ENCODE measurements at places on chromosomes 7 and 10.

- DNase-seq, result no peak
These were observed 44.1 kb upstream of the LAMB1 start for GRCh38 chr7:108046952-108047506.

DNA sequence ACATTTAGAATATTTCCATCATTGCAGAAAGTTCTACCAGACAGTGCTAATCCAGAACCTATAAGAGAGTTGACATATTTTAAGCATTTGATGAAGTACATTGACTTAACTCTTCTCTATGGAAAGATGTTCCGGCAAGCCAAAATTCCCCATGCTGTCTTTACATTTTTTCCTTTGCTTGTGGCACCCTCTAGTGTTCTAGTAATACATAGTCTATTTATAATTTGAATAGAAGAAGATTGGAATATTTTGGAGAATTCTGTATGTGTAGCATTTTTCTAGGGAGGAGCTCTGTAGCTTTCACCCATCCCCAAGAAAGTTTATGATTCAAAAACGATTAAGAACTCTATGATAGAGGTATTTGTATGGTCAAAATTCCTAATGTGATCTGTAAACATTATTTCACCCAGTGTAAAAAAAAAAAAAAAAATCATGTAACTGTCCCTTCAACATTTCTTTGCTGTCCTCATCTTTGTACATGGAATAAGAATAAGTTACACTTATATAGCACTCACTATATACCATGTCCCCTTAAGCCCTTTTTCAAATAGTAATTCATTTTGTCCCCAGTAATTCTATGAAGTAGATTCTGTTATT is 33.2 kb downstream of the NRF1 start:
- no peak for DNase-seq

GRCh38 chr10:70277396-70278030 is 6.3 kb downstream of the NPFFR1 start:
- no peak for DNase-seq

GRCh38 chr7:140079121-140079536 is 16.4 kb upstream of the PARP12 start:
- peak; percentile 78 for DNase-seq

GRCh38 chr7:29084832-29085231 is 61.5 kb downstream of the CPVL start:
- DNase-seq, result no peak

- no peak for DNase-seq
These were observed 168.3 kb downstream of the SLIT1 start for GRCh38 chr10:97017474-97017903.

GRCh38 chr7:44964384-44964830 is 14.4 kb downstream of the MYO1G start:
- no peak for DNase-seq

DNA sequence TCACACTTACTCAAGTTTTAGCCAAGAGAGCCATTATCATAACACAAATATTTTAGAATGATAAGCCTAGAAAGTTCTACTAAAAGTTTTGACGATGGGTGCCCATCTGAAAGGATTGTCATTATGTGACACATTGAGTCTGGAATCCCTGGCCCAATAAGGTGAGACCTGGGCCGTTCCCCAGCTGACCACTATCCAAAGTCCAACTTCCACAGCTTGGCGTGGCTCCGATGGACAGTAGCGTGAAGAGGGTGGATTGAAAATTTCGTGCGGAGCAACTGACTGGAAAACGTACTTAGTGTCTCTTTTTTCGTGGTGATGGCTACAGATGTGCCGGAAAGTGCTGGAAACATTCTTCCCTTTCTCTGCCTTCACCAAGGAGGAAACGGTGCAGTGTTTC is 439.0 kb upstream of the ZMIZ1 start:
- DNase-seq, result no peak

DNA sequence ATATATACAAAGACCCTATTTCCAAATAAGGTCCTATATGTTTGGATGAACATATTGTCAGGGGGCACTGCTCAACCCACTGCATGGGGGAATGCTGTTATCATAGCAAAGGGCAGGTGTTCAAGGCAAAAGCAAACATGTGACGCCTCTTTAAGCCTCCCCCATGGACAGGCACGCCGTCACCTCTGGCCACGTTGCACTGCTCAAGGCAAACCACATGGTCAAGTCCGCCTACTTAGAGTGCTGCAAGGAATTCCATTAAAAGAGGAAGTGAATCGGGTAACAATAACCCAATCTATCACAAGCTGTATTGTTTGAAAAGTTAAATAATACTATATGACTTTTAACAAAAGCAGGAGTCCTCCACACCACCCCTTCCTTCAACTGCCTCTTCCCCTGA is 8.8 kb upstream of the CALD1 start:
- no peak for DNase-seq

- no peak for DNase-seq
These were observed 1.5 kb downstream of the SEM1 start for GRCh38 chr7:96707901-96708774.

DNA sequence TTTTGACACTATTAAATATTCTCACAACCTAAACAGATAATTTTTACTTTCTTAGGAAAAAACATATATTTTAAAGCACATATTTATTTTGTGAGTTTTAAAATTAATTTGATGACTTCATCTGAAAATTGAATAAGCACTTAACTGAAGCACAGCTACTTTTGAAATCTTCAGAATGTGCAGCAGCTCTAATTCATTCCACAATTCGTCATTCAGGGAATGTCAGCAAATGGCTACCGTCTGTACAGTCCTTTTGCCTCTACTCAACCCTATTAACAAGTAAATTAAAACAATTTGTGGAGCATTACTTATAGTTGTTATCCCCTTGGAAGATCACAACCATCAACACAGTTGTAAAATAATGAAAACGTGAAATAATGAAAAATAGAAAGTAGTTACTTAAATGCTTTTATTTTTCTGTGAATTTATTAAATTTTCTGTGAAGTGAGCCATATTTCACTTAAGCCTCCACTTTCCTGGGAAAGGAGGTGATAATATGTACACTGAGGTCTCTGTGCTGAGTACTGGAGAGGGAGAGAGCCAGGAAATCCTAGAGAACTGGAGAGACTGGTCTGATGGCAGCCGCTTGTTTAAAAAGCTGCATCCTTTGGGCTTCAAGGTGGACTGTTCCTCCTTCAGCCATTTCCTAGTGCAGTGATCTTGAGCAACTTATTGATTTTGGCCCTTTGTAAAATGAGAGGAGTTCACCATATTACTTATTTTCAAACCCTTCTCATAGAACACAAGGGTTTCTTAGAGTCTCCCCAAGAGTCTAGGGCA is 70.6 kb downstream of the REEP3 start:
- DNase-seq, result no peak

DNA sequence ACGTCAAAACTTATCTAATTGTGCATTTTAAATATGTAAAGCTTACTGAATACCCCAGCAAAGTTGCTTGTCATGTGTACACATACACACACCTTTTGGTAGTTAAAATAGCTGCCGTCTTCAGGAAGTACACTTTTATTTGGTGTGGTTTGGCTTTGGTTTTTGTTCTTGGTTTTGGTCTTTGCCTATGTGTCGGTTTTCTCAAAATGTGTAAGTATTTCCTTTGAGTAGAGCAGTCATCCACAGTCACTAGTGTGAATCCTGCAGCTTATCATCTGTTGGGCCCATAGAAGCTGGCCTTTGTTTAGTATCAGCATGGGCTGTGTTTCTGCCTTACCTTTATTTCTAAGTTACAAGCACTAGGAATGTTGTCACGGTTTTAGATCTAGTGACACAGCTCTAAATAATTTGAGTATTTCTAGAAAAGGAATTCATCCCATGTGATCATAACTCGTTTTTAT is 35.3 kb downstream of the NET1 start:
- no peak for DNase-seq

DNA sequence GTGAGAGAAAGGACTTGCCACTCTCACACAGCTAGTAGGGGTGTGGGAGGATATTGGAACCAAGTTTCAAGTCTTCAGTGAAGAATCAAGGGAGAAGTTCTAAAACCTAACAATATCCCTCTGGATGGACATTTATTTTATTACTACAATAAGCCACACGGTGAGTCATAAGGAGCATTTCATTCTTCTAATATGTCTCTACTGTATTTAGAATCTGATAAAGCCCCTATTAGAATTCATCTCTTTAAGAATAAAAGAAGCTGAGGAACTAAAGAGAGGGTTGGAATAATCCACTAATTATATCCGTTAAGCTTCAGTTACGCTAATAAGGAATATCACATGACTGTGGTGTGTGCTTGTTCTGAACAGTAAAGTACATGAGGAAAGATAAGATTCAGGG is 40.9 kb upstream of the ATRNL1 start:
- no peak for DNase-seq

DNA sequence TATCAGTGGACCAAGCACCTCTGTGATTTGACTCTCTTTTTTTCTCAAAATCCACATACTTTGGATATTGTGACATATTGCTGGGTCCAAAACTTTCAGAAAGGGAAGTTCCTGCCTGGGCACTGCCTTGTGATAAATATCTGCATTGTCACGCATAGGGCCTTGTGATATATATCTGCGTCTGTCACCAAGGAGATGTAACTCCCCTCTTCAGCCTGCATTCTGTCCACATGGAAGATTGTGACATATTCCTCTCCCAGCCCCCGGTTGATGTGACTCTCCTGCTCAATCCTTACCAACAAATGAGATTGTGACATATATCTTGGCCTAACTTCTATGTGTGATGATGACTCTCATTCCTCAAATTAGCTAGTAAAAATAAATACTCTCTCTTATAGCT is 25.4 kb upstream of the ZNF107 start:
- no peak for DNase-seq

DNA sequence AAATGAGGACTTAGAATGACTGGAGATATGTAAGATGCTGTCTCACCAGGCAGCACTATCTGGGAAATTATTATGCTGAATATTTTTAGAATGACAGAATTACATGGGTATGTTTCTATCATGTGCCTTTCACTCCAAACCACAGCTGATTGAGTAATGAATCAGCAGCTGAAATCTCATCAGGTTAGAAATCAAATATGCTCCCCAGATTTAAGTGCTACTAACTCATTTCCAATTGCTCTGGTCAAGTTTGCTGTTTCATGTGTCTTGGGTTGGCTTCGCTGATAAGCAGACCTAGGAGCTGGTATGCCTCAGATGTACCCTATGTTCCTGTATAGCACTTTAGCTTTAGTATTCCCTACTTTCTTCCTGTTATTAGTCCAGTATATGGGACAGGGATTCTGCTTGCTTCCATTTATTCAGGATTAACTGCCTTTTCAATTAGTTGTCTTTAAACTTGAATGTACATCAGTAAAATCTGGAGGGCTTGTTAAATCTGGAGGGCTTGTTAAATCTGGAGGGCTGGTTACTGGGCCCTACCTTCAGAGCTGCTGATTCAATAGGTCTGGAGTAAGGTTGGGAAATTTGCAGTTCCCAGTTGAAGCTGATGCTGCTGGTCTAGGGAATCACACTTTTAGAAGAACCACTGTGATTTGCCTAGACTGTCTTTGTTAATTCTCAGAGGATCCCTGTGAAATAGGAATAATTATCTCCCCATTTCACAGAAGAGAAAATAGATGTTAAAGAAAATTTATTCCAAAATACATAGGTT is 172.9 kb downstream of the DKK1 start:
- DNase-seq, result no peak

DNA sequence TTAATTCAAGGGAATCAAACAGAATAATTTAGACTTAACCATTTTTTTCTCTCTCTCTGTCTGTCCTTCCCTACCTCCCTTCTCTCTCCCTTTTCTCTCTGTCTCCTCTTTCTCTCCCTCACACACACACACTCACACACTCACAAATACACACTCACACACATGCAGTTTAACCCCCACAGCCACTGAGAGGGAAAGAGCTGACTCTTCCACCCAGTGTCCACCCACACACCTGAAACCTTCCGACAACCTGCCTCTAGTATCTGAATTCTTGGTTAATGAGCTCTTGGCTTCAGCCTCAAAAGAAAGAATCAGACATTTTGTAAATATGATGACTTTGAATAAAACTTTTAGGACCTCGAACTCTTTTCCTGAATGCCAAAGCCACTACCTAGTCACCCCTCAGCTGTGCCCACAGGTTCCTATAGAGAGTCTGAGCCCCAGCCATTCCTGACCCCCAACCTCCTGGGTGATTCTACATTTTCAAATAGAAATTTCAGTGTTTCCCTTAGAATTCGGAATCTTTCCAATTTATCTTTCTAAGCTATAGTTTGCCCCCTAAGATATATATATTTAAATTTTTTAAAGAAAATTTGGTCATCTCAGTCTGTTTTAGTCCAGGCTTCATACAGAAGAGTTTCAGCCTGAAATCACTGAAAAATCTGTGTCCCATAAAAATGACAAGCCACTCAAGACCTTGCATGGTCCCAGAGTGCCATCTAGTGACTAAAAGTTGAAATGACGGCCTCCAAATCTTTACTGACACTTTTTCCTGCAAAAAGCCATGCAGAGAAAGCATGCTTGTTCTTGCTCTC is 202.8 kb downstream of the IPMK start:
- no peak for DNase-seq

DNA sequence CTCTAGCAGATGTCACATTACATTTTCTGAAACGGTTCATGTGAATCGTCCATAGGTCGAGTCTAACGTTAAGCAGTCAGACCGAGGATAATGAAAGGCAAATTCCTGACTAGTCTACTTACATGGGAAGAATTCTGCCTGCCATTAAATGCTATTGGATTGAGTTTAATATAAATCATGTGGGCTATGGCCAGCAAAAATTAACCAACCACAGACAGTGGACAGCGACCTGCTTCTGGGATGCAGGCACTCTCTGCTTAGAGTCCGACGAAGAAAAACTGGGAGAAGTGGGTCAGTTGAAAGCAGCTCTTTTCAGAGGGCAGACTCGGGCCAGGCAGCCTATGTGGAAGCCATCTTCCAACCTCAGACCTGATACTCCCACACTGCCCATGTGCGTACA is 16.6 kb downstream of the PIP4K2A start:
- DNase-seq, result no peak

GRCh38 chr7:115145512-115145911 is 223.6 kb downstream of the MDFIC start:
- DNase-seq, result no peak

- DNase-seq, result peak; percentile 44
These were observed 32.4 kb upstream of the RET start for GRCh38 chr10:43044448-43044921.

- DNase-seq, result no peak
These were observed 467.4 kb upstream of the FZD8 start for GRCh38 chr10:36109399-36110023.

DNA sequence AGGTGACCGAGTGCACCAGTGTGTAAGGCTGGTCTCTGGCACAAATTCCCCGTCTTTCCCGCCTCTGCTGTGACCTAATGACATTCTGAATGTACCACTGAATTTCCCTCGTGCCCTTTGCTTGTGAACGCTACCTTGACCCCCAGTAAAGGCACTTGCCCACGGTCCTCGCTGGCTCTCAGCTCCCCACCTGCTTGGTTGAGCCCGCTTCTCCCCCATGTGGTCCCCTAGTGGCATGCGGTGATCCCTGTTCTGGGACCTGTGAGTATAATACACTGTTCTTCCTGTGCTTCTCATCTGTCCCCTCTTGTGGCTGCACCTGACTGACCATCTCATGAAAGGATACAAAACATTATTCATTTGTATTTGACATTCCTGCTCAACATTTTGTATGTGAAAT is 495.7 kb downstream of the INHBA start:
- DNase-seq, result no peak

All from ecto neural progenitor cell (in vitro differentiated cells).